ENCODE measurements at places on chromosomes 3 and 15. TPM values are rescaled to one million over a fixed set of nuclear protein-coding genes. Genes with fewer than 3 reads are reported as not detected.

GRCh38 chr15:46304321-46304720 is 669.5 kb downstream of the SQOR start:
- no peak overlapping the region for H3K27ac ChIP-seq
- no peak overlapping the region for H3K4me3 ChIP-seq
- no peak for DNase-seq
- no peaks in the 10 kb centered on the region for H3K27me3 ChIP-seq

Gene FURIN
- 112 TPM for total RNA-seq

- H3K4me1 ChIP-seq: peaks cover 35% of the 10 kb centered on the region
- DNase-seq: peak; percentile 28
- no peaks in the 10 kb centered on the region for H3K27me3 ChIP-seq
- H3K27ac ChIP-seq: peak overlapping the region; percentile 97
- no peaks in the 10 kb centered on the region for H3K36me3 ChIP-seq
Observed at GRCh38 chr15:74873756-74874424, 725 bp upstream of the SCAMP2 start.

DNA sequence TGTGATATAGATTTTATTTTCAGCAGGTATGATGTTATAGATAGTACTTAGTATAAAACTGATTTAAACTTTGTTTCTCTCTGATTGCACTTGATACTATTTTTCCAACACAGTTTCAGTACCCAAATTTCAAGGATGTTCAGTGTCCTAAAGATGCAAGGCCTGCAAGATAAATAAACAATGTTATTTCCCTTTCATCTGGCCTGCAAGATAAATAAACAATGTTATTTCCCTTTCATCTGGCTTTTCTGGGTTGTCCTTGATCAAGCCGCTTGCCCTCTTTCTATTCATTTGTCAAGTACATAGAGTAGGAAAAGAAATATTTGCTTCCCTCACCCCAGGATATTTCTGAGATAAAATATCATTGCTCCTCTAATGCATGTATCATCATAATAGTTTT is 571.0 kb downstream of the FGF12 start:
- no peaks in the 10 kb centered on the region for H3K27me3 ChIP-seq
- DNase-seq: no peak
- no peak overlapping the region for H3K27ac ChIP-seq

- H3K27ac ChIP-seq: no peak overlapping the region
- no peaks in the 10 kb centered on the region for H3K27me3 ChIP-seq
- DNase-seq: no peak
- no peaks in the 10 kb centered on the region for H3K36me3 ChIP-seq
- H3K4me1 ChIP-seq: peaks cover 7% of the 10 kb centered on the region
Observed at GRCh38 chr3:47650294-47650693, 71.6 kb upstream of the CSPG5 start.

Gene ACP3
- total RNA-seq: 1.6 TPM

Gene LRRC34
- total RNA-seq: not detected

Gene TEX55
- total RNA-seq: not detected

GRCh38 chr3:134796281-134797056 is 1.4 kb downstream of the EPHB1 start:
- peaks cover 7% of the 10 kb centered on the region for H3K27me3 ChIP-seq
- peaks cover 24% of the 10 kb centered on the region for H3K4me1 ChIP-seq
- H3K27ac ChIP-seq: no peak overlapping the region
- no peaks in the 10 kb centered on the region for H3K36me3 ChIP-seq
- DNase-seq: no peak
